ENCODE measurements at places on chromosomes 3 and 15. TPM values are rescaled to one million over a fixed set of nuclear protein-coding genes. Genes with fewer than 3 reads are reported as not detected.

The ST3GAL6 gene
- 3.1 TPM for polyA plus RNA-seq

GRCh38 chr15:96416934-96417759 lies 86.6 kb downstream of the NR2F2 start:
- no peak for DNase-seq

- no peak for DNase-seq
Observed at GRCh38 chr15:47824147-47824546, 106.8 kb downstream of the SEMA6D start.

The DPPA2 gene
- polyA plus RNA-seq, result not detected

The SI gene
- polyA plus RNA-seq, result not detected

- DNase-seq, result no peak
Observed at GRCh38 chr15:40930430-40931299, 1.5 kb downstream of the DLL4 start.

The RBSN gene
- polyA plus RNA-seq, result 16.2 TPM

The ONECUT1 gene
- polyA plus RNA-seq, result not detected

The EFHB gene
- polyA plus RNA-seq, result 1.4 TPM

GRCh38 chr15:77862651-77863104 lies 214.8 kb downstream of the TBC1D2B start:
- no peak for DNase-seq

All from urinary bladder (tissue), 4 donors.